ENCODE measurements at places on chromosomes 11 and 22.

- DNase-seq: no peak
Measured at GRCh38 chr11:104286129-104286528, 122.2 kb upstream of the PDGFD start.

- no peak for DNase-seq
Measured at GRCh38 chr22:16695261-16695660, 102.7 kb upstream of the CCT8L2 start.

GRCh38 chr11:80958361-80958760 lies 1517.5 kb upstream of the TENM4 start:
- DNase-seq: no peak

- no peak for DNase-seq
Measured at GRCh38 chr22:35912658-35913057, 116.0 kb downstream of the RBFOX2 start.

Data from non-pigmented ciliary epithelial cell (primary cell).